Stimulated activated CD8-positive, alpha-beta memory T cell treated with anti-CD3 and anti-CD28 coated beads, Interleukin-7, amount 100 ng/mL, for 48 hours (primary cell): ENCODE measurements at places on chromosomes 3 and 15.

- no peak for DNase-seq
Observed at GRCh38 chr15:57703387-57703786, 3.1 kb upstream of the POLR2M start.

GRCh38 chr3:194930377-194931204, 244.9 kb downstream of the FAM43A start:
- no peak for DNase-seq

DNA sequence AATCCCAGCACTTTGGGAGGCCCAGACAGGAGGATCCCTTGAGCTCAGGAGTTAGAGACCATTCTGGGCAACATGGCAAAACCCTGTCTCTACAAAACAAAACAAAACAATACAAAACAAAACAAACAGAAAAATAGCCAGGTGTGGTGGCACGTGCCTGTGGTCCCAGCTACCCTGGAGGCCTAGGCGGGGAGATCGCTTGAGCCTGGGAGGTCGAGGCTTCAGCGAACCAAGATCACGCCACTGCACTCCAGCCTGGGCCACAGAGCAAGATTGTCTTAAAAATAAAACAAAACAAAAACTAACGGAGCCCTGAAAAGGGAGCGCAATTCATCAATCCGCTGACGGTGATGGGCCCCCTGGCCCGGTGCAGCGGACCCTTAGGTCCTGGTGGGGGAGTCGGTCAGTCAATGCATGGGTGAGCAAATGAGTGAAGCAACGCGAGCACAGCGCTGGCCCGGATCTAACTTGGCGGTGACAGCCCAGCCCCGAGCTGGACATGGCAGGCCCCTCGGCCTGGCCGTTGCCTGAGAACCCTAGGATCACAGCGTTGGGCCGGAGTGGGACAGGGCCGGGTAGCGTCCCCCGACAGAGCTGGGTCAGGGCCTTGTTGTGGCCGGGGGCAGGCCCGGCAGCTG, 52.4 kb upstream of the BLM start:
- no peak for DNase-seq

GRCh38 chr3:45414823-45415222, 26.4 kb downstream of the LARS2 start:
- no peak for DNase-seq

- DNase-seq, result no peak
Observed at GRCh38 chr3:60536420-60536819, 714.8 kb downstream of the FHIT start.

DNA sequence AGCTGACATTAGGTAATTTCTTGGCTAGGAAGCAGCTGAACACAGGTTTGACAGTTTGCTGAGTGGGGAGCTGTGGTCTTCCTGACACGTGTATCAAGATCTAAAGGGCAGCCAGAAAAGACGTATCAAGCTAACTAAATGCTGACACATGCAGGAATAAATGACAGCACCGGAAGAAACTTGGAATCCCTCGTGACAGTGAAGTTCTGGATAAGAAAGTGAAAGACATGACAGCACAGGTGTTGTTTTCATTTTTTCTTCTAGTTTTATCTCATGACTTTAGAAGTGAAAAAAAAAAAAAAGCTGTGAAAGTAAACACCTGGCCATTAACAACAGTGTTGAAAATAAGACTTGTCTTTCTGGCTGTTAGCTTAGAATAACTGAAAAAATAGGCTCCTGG, 48.7 kb downstream of the FGF7 start:
- DNase-seq, result no peak

GRCh38 chr15:74817370-74817737, 4.7 kb downstream of the LMAN1L start:
- no peak for DNase-seq
